Left renal cortex interstitium (tissue), 4 donors: ENCODE measurements at places on chromosomes 6 and 20. TPM values are rescaled to one million over a fixed set of nuclear protein-coding genes. Genes with fewer than 3 reads are reported as not detected.

Gene TCP11
- polyA plus RNA-seq, result 1.8 TPM

DNA sequence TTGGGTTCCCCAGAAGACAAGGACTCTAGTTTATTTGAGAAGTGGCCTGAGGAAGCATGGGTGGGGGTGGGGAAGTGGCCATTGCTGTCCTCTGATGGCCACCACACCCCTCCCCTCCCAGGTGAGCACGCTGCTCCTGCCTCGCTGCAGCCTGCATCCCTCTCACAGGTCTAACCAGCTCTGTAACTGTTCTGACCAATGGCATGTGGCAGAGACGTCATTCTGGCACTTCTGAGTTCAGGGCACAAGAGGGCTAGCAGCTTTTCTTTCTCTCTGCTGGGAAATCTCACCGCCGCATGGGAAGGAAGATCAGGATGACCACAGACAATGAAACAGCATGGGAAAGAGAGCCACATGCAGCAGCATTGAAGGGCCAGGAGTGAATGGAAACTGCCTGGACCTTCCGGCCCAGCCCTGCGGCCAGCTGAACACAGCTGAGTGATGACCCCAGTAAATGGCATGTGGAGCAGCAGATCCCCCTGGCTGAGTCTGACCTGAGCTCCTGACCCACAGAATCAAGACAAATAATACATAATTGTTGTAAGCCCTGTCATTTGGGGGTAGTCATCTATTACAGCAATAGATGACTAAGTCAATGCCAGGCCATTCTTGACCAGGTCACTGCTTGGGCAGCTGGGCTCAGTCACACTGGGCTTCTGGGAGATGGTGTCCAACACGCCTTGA lies 179.8 kb downstream of the LINC00237 start:
- no peak for DNase-seq

Gene FRS3
- 8.0 TPM for polyA plus RNA-seq

Gene CTNNBL1
- polyA plus RNA-seq, result 48.7 TPM

Gene BEND6
- 4.7 TPM for polyA plus RNA-seq

Gene COL9A1
- polyA plus RNA-seq, result 36.0 TPM

GRCh38 chr6:41449399-41450245 lies 96.6 kb upstream of the FOXP4 start:
- no peak for DNase-seq

Gene ADAT2
- polyA plus RNA-seq, result 9.6 TPM

GRCh38 chr6:2165286-2165685 lies 80.1 kb downstream of the GMDS start:
- no peak for DNase-seq

Gene LHFPL5
- polyA plus RNA-seq, result not detected

- DNase-seq, result no peak
Measured at GRCh38 chr20:58909585-58909984, 57.1 kb downstream of the GNAS start.

Gene ASF1A
- polyA plus RNA-seq, result 38.6 TPM

GRCh38 chr20:31721408-31722256 lies 1.0 kb downstream of the BCL2L1 start:
- no peak for DNase-seq

Gene CENPB
- polyA plus RNA-seq, result 38.3 TPM
